Dorsolateral prefrontal cortex (tissue), 122 donors: ENCODE measurements at places on chromosomes 16 and 17. TPM values are rescaled to one million over a fixed set of nuclear protein-coding genes. Genes with fewer than 3 reads are reported as not detected.

The CD300LB gene
- total RNA-seq: not detected

The HSPB9 gene
- 0.34 TPM for total RNA-seq

The C16orf74 gene
- total RNA-seq: 2.4 TPM

The TBC1D3I gene
- total RNA-seq: 3.8 TPM

The DNAAF8 gene
- total RNA-seq: 0.23 TPM

The SOX9 gene
- 54.3 TPM for total RNA-seq

The FHOD1 gene
- total RNA-seq: 20.2 TPM

The KRTAP4-5 gene
- not detected for total RNA-seq

The OSGIN1 gene
- 2.6 TPM for total RNA-seq

The ITGAL gene
- 2.3 TPM for total RNA-seq

The CCL2 gene
- total RNA-seq: 7.9 TPM

The CCL22 gene
- total RNA-seq: not detected

The ALG1 gene
- total RNA-seq: 21.4 TPM

The ZCCHC14 gene
- 32.9 TPM for total RNA-seq

The SYNGR2 gene
- total RNA-seq: 64.4 TPM

The LITAFD gene
- not detected for total RNA-seq

The SLFN12 gene
- 3.1 TPM for total RNA-seq

The ABCA9 gene
- total RNA-seq: 23.9 TPM

The RNF112 gene
- total RNA-seq: 53.3 TPM

The MATCAP1 gene
- total RNA-seq: 77.0 TPM

The CDK5R1 gene
- 156 TPM for total RNA-seq

The CTDNEP1 gene
- total RNA-seq: 108 TPM

The ANKRD40CL gene
- not detected for total RNA-seq

The BICDL2 gene
- 1.3 TPM for total RNA-seq

The CCR7 gene
- total RNA-seq: not detected

The HOXB4 gene
- not detected for total RNA-seq

The CHD9NB gene
- not detected for total RNA-seq

The SCNN1G gene
- 0.33 TPM for total RNA-seq

The LRRC46 gene
- 1.2 TPM for total RNA-seq

The KRT40 gene
- total RNA-seq: not detected

The HID1 gene
- 116 TPM for total RNA-seq

The KRTAP3-2 gene
- not detected for total RNA-seq

The ITGAX gene
- 26.5 TPM for total RNA-seq

The MAF gene
- 38.3 TPM for total RNA-seq

The CES5A gene
- total RNA-seq: 0.78 TPM

The CRHR1 gene
- 20.2 TPM for total RNA-seq

The SHISA9 gene
- total RNA-seq: 34.9 TPM

The GLP2R gene
- 3.7 TPM for total RNA-seq

The MAPT gene
- total RNA-seq: 427 TPM

The HAS3 gene
- 2.5 TPM for total RNA-seq

The CA7 gene
- total RNA-seq: 8.9 TPM

The ALOX12B gene
- 3.3 TPM for total RNA-seq

The SLC47A1 gene
- total RNA-seq: 12.8 TPM

The C17orf78 gene
- total RNA-seq: not detected

The ZNF624 gene
- total RNA-seq: 13.2 TPM

The EVPL gene
- total RNA-seq: 0.54 TPM

The CACNG5 gene
- total RNA-seq: 5.3 TPM

The TBX6 gene
- 2.7 TPM for total RNA-seq
